ENCODE measurements at places on chromosomes 2 and 18. TPM values are rescaled to one million over a fixed set of nuclear protein-coding genes. Genes with fewer than 3 reads are reported as not detected.

DNA sequence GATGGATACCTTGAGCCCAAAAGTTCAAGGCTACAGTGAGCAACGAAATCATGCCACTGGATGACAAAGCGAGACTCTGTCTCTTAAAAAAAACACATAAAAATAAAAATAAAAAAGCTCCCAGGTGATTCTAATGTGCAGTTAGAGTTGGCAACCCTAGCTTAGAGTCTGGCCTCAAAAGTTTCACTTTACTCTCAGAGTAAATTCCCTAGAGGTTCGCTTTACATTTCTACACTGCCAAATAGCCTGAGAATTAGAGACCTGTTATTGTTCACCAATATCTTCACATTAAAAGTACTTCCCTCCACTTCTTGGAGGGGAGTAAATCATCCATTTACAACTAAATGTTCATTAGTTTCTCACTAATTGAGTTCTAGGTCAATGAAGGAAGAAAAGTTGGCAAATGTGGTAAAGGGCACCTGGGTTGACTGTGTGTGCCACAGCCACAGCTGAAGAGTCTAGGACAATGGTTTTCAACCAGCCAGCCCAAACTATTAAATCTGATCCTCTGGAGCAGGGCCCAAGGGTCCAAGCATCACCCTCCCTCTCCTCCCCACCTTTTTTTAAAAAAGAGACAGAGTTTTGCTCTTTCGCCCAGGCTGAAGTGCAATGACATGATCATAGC, 15.2 kb upstream of the TMEM37 start:
- H3K36me3 ChIP-seq: no peaks in the 10 kb centered on the region
- H3K4me1 ChIP-seq: no peaks in the 10 kb centered on the region
- DNase-seq: no peak
- no peak overlapping the region for H3K4me3 ChIP-seq
- H3K27ac ChIP-seq: no peak overlapping the region
- peaks cover 4% of the 10 kb centered on the region for H3K27me3 ChIP-seq

GULP1 gene
- 22.8 TPM for total RNA-seq

DNA sequence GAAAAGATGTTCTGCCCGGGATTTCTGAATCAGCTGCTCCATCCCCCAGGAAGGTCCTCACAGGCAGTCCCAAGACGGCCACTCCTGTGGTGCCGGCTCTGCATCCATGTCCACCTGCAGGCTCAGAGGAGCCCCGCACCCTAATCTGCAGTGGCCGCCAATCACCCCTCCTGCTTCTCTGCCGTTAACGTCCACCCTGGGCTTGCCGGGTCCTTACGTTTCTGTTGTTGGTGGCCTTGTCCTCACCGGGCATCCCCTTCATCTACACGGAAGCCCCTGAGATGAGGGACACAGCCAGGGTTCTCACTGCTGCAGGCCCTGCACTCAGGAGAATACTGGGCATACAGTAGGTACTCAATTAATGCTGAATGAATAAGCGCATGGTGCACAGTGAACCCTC, 131.5 kb upstream of the SNTG2 start:
- no peak for DNase-seq
- no peak overlapping the region for H3K27ac ChIP-seq
- no peak overlapping the region for H3K4me3 ChIP-seq
- H3K36me3 ChIP-seq: no peaks in the 10 kb centered on the region

DNA sequence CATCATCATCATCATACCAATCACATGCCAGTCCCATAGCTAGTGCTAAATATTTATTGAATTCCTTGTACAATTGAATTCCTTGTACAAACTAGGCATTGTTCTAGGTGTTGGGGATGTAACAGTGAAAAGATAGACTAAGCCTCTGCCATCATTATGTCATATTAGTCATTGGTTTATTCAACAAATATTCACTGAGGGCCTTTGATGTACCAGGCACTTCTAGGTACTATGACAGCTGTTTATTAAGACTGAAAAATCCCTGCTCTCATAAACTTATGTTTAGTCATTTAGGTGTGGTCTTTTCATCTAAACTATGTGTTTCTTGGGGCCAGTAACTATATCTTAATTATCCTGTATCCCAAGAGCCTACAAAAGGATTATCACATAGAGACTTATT, 412.3 kb upstream of the ETAA1 start:
- no peak overlapping the region for H3K27ac ChIP-seq
- H3K27me3 ChIP-seq: no peaks in the 10 kb centered on the region
- no peak for DNase-seq
- no peak overlapping the region for H3K4me3 ChIP-seq

- H3K27ac ChIP-seq: no peak overlapping the region
- peaks cover 58% of the 10 kb centered on the region for H3K27me3 ChIP-seq
Observed at GRCh38 chr2:98902209-98903063, 33.6 kb downstream of the CRACDL start.

TMEM17 gene
- 0.58 TPM for total RNA-seq

DNA sequence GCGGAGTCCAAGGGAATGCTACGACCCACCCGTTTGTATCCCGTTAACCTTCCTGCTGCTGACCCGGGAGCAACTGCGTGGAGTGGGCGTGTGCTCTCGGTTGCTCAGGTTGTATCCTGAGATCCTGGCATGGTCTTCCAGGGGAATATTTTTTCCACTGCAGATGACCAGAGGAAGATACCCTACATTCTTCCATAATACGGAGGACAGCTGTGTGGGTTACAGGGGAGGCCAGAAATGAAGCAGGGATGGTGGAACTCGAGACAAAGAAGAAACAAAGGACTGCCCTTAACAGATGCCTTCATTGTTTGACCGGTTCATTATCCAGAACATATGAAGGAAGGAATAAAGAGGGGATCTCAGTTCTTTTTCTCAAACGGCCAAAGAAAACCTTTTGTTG, 39.8 kb upstream of the CAB39 start:
- no peaks in the 10 kb centered on the region for H3K27me3 ChIP-seq
- no peak overlapping the region for H3K4me3 ChIP-seq
- DNase-seq: no peak
- H3K4me1 ChIP-seq: peaks cover 10% of the 10 kb centered on the region
- H3K27ac ChIP-seq: no peak overlapping the region

GRCh38 chr2:178282075-178282815, 87.9 kb downstream of the OSBPL6 start:
- H3K4me1 ChIP-seq: peaks cover 41% of the 10 kb centered on the region
- H3K27ac ChIP-seq: no peak overlapping the region
- no peaks in the 10 kb centered on the region for H3K36me3 ChIP-seq
- no peaks in the 10 kb centered on the region for H3K27me3 ChIP-seq
- H3K4me3 ChIP-seq: no peak overlapping the region
- no peak for DNase-seq

- DNase-seq: no peak
- H3K27me3 ChIP-seq: no peaks in the 10 kb centered on the region
- no peaks in the 10 kb centered on the region for H3K4me1 ChIP-seq
- H3K4me3 ChIP-seq: no peak overlapping the region
Observed at GRCh38 chr2:234164493-234165413, 114.3 kb downstream of the SPP2 start.

LYPD6B gene
- total RNA-seq: not detected

GRCh38 chr2:198279026-198279425, 474.6 kb downstream of the PLCL1 start:
- no peaks in the 10 kb centered on the region for H3K36me3 ChIP-seq
- H3K27me3 ChIP-seq: no peaks in the 10 kb centered on the region
- H3K27ac ChIP-seq: no peak overlapping the region
- no peak overlapping the region for H3K4me3 ChIP-seq
- H3K4me1 ChIP-seq: no peaks in the 10 kb centered on the region

GRCh38 chr2:159131914-159132281, 154.6 kb downstream of the WDSUB1 start:
- no peaks in the 10 kb centered on the region for H3K36me3 ChIP-seq
- no peaks in the 10 kb centered on the region for H3K27me3 ChIP-seq
- no peak overlapping the region for H3K27ac ChIP-seq
- H3K4me3 ChIP-seq: no peak overlapping the region
- no peak for DNase-seq

IMP4 gene
- total RNA-seq: 167 TPM

GRCh38 chr18:74501386-74501785, 5.2 kb downstream of the CNDP2 start:
- no peak overlapping the region for H3K4me3 ChIP-seq
- peaks cover 69% of the 10 kb centered on the region for H3K36me3 ChIP-seq
- peaks cover 19% of the 10 kb centered on the region for H3K4me1 ChIP-seq
- no peaks in the 10 kb centered on the region for H3K27me3 ChIP-seq

CHST9 gene
- not detected for total RNA-seq

- no peaks in the 10 kb centered on the region for H3K27me3 ChIP-seq
- peaks cover 13% of the 10 kb centered on the region for H3K4me1 ChIP-seq
- H3K4me3 ChIP-seq: no peak overlapping the region
- no peak for DNase-seq
- no peaks in the 10 kb centered on the region for H3K36me3 ChIP-seq
- no peak overlapping the region for H3K27ac ChIP-seq
Observed at GRCh38 chr2:233075966-233076339, 15.8 kb downstream of the INPP5D start.

SCG2 gene
- total RNA-seq: 0.78 TPM

IL18RAP gene
- total RNA-seq: 5.2 TPM

- no peaks in the 10 kb centered on the region for H3K4me1 ChIP-seq
- H3K4me3 ChIP-seq: no peak overlapping the region
- no peak for DNase-seq
- no peaks in the 10 kb centered on the region for H3K27me3 ChIP-seq
Observed at GRCh38 chr2:50641633-50642032, 390.3 kb downstream of the NRXN1 start.

- DNase-seq: no peak
- H3K4me1 ChIP-seq: no peaks in the 10 kb centered on the region
- no peaks in the 10 kb centered on the region for H3K27me3 ChIP-seq
- no peak overlapping the region for H3K4me3 ChIP-seq
- H3K36me3 ChIP-seq: no peaks in the 10 kb centered on the region
Observed at GRCh38 chr2:234615643-234616356, 118.9 kb upstream of the ARL4C start.

DNA sequence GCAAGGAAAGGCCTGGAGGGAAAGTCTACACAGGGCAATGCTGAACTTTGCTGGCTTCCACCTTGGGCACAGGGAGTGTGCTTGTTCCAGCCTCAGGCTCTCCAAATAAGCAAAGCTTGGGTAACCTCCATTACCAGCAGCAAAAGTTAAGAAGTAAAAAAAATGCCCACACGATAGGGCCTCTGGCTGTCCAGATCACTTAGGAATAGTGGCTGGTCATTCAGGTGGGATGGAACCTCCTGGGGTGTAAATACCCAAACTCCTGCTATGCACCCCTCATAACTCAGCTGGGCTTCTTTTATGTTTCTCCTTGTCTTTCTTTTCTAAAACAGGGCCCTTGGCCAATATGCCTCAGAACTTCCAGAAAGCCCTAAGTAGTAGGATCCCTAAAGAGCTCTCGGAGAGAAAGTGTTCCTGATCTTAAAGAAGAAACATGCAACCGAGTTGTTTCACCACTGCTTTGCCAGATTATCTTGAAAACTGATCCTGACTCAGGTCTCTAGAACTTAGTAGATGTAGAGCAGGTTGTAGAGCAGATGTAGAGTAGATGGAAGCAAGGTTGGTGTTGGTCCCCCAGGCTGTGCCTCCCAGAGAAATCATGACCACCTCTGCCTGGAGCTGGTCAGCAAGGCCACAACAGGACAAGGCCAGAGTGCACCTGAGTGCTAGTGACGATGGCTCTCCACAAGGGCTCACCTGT, 2.0 kb upstream of the OSR1 start:
- DNase-seq: no peak
- no peak overlapping the region for H3K27ac ChIP-seq
- no peak overlapping the region for H3K4me3 ChIP-seq
- no peaks in the 10 kb centered on the region for H3K36me3 ChIP-seq
- no peaks in the 10 kb centered on the region for H3K4me1 ChIP-seq

DNA sequence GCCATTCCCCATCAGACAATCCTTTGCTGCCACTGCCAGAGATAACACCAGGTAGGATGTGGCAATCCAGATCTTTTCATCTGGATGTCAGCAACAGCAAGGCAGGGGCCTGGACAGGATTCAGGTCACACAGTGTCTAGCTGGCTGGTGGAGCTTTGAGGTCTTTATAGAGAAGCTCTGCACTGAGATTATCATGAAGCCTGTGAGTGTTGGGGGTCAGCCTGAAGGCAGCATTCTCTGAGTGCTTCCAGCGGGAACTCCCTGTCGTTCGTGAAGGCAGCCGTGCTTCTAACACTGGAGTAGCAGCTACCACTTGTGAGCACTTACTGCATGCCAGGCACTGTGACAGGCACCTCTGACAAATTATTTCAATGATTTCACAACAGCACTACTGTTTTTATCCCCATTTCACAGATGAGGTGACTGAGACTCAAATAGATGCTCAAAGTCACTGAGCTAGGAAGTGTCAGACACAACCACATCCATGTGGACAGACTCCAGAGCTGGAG, 85.7 kb downstream of the SEMA4F start:
- no peaks in the 10 kb centered on the region for H3K4me1 ChIP-seq
- no peaks in the 10 kb centered on the region for H3K27me3 ChIP-seq
- H3K4me3 ChIP-seq: no peak overlapping the region
- H3K27ac ChIP-seq: no peak overlapping the region
- DNase-seq: no peak

DNA sequence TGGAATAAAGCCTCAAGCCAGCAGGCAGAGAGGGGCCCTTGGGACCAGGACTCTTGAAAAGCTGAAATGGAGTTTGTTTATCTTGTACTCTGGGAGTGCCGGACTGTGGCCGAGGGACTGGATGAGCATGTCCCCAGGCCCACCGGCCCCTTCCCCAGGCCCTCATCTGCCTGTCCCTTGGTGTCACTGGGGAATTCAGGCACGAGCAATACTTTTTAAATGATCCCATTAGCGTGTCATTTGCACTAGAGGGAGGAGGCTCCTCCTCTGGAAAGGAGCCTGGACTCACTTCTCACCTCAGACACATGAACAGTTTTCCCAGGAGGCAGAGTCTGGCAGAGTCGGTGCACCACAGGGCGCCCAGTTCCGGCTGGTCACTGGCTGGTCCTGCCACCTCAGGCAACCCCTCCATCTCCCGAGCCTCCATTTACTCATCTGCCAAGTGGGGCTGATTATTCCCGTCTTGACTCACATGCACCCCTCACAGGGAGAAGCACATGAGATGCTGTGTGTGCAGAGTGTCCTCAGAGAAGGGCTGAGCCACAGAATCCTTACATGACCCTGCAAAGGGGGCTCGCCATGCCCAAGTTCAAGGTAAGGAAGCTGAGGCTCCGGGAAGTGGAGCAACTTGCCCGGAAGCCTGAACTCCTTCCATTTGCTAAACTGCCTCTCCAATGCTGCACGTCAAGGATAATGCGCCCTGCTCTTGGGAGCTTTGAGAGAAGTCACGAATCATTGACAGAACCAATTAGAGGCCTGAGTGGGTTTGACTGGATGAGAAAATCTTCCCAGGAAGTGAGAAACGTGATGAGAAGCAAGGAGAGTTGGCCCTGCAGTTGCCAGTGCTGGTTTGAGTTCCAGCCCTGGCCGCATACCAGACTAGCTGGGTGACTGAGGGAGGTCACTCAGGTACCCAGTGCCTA, 26.7 kb downstream of the CIB4 start:
- no peak overlapping the region for H3K27ac ChIP-seq
- no peaks in the 10 kb centered on the region for H3K36me3 ChIP-seq
- DNase-seq: no peak
- H3K27me3 ChIP-seq: peaks cover 91% of the 10 kb centered on the region

GRCh38 chr2:28606986-28607441, 111.2 kb downstream of the PLB1 start:
- H3K27ac ChIP-seq: no peak overlapping the region
- no peaks in the 10 kb centered on the region for H3K4me1 ChIP-seq
- no peaks in the 10 kb centered on the region for H3K36me3 ChIP-seq
- H3K27me3 ChIP-seq: peaks cover 82% of the 10 kb centered on the region

ZNF385B gene
- total RNA-seq: not detected
